GM04503 (cell line): ENCODE measurements at places on chromosomes 7 and 10.

DNA sequence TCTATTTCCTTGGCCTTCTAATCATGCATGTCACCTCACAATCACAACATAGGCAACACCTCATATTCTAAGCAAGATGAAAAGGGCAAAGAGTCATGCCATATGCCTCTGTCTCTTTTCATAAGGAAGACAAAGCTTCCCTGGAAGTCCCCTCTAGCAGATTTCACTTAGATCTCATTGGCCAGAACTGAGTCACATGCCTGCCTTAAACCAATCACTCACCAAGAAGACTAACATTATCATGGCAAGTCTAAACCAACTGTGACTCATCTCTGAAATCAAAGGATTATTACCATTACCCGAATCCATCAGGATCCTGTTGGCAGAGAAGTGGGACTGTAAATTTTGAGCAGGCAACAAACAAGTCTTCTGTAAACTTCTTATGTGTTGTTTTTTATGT, 27.8 kb downstream of the CAV1 start:
- DNase-seq: no peak

DNA sequence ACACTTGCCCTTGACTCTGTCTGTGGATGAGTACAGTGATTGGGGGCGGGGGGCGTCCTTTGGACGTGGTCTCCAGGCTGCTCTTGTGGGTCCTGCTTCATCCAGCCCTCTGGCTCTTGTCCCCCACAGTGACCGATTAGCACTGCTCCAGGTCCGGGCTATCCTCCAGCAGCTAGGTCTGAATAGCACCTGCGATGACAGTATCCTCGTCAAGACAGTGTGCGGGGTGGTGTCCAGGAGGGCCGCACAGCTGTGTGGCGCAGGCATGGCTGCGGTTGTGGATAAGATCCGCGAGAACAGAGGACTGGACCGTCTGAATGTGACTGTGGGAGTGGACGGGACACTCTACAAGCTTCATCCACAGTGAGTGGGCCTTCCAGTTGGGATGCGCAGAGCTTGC, 18.3 kb downstream of the TACR2 start:
- DNase-seq: no peak

- no peak for DNase-seq
Measured at GRCh38 chr7:23393636-23394035, 76.7 kb downstream of the IGF2BP3 start.

- DNase-seq: no peak
Measured at GRCh38 chr7:141701489-141702046, 398 bp downstream of the DENND11 start.

DNA sequence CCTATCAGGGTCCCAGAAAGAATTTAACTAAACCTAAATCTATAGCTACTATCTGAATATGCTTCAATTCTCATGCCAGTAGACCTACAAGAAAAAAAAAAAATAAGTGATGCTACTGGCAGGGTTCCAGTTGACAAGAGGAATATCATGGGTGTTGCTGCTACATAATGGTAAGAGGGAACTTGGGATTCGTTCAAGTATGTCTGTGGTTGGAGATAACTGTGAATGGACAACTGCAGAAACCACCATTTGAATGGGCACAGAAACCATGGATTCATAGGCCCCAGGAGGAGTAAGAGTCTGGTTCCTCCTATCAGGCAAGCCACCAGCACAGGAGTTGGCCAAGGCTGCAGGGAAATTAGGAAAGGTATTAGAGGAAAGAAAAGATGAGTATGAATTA, 287.6 kb upstream of the HGF start:
- no peak for DNase-seq

- DNase-seq: no peak
Measured at GRCh38 chr10:54702583-54703485, 98.2 kb downstream of the PCDH15 start.

- no peak for DNase-seq
Measured at GRCh38 chr10:111612273-111612672, 535.4 kb downstream of the ADRA2A start.

DNA sequence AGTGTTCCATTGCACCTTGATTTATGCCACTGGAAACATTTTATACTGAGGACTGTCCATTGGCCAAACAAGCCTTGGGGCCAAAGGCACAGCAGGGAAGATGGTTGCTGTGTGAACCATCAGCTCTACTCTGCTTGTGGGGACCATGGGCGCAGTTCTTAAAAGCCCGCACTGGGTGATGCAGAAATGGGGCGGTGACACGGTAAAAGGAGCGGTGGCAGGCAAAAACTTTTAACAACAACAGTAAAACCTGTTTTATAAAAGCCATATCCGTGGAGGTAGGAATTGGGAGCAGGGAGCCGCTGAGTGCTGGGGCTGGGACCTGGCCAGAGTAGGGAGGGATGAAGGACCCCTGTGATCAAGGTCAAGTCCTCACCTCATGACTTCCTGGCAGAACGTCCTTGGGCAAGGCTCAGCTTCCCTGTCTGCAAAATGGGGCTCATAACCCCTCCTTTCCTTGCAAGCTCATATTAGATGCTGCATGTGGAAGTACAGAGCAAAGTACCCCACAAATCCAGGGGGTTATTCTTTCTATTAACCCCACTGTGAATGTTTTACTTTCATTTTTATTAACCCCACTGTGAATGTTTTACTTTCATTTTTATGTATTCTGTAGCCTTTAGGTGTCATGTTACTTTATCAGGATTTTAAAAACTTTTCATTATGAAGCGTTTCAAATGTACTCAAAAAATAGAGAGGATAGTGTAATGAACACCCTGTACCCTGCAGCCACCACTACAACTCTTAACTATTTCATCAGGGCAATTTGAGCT, 78.3 kb downstream of the GRK5 start:
- no peak for DNase-seq

- DNase-seq: no peak
Measured at GRCh38 chr7:36003343-36003742, 149.7 kb upstream of the EEPD1 start.

DNA sequence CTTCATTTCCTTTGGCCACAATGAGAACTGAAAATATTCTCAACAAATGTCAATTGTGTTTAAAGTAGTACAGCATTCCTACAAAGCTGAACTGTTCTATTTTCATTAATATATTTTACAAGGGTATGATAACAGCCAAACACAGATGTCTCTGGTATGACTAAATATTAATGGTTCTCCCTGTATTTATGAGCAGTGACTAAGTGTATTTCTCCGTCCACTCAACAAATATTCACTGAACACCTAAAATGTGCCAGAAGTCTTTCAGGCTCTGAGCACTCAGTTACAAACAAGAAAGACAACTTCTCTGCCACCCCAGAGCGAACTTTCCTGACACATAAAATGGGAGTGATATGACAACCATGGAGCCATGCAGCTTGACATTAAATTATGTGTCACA, 135.6 kb downstream of the VPS41 start:
- no peak for DNase-seq

DNA sequence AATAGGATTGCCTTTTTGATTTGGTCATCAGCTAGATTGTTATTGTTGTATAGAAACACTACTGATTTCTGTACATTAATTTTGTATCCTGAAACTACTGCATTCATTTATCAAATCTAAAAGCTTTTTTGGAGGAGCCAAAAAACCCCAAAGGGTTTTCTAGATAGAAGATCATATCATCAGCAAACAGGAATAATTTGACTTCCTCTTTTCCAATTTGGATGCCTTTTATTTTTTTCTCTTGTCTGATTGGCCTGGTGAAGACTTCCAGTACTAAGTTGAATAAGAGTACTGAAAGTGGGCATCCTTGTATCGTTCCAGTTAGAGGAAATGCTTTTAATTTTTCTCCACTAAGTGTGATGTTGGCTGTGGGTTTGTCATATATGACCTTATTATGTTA, 10.6 kb upstream of the ENTPD7 start:
- no peak for DNase-seq

GRCh38 chr7:50349963-50350944, 45.7 kb downstream of the IKZF1 start:
- no peak for DNase-seq

DNA sequence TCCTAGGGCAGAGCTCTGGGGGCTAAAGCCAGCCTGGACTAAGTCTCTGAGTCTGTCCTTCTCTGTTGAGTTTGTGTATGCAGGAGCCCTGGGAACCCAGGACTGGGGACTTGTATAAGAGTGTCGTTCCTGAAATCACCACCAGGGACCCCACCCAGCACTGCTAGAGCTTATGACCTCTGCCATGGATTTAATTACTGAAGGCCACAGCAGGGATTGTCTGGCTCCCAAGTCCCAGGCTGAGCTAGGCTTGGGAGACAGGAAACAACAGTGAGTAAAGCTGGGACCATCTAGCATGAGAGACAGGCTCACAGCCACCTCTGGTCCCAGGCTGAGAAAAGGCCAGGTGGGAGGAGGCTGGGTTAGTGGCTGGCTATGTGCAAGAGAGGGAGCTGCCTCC, 1.4 kb upstream of the TSPAN15 start:
- DNase-seq: no peak

DNA sequence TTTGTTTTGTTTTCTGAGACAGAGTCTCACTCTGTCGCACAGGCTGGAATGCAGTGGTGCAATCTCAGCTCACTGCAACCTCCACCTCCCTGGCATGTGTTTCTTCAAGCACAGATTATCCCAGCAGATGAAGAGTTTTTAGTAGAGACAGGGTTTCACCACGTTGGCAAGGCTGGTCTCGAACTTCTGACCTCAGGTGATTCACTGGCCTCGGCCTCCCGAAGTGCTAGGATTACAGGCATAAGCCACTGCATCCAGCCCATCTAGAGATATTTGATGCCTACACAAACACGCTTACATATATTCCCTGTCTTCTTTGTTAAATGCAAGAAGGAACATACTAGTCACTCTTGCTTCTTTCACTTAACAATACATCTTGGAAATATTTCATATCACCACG, 5.9 kb upstream of the PTF1A start:
- no peak for DNase-seq

DNA sequence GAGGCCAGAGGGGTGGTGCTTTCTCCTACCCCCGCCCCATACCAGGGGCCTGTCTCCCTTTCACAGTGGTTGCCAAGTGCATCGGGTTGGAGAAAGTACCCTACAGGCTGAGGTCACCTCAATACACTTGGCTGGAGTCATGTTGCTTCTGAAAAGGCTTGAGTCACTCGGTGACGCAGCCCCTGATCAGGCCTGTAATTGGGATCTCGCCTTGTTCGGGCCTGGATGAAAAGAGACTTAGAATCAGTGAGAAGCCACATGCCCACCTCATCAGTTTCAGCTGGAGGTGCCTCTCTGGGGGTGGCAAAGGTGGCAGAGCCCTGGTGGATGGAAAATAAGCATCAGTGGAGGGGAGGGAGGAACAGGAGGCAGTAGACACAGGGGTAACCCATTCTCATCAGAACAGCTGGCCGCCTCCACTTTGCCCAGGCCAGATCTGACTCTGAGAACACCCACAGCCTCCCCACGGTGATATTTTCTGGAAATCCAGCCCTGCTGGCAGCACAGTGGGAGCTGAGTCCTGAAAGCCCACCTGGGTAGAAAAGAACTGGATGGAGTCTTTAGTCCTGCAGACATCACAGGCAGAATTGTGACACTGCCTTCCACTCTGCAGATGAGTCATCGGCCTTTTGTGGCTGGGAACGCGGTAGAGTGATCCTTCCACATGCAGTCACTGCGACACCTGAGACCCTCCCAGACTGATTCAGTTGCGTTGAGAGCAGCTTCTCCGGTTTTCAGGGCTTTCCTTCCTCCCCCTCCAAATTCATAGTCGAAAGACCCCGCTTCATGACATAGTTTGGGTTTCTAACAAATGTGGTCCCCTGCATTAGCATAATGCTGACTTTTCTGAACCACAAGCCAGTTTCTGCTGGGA, 108.0 kb downstream of the GRK5 start:
- DNase-seq: peak; percentile 65

- DNase-seq: no peak
Measured at GRCh38 chr10:116848032-116848943, 1.0 kb upstream of the ENO4 start.

- DNase-seq: no peak
Measured at GRCh38 chr10:78706256-78706655, 362.5 kb upstream of the ZMIZ1 start.

DNA sequence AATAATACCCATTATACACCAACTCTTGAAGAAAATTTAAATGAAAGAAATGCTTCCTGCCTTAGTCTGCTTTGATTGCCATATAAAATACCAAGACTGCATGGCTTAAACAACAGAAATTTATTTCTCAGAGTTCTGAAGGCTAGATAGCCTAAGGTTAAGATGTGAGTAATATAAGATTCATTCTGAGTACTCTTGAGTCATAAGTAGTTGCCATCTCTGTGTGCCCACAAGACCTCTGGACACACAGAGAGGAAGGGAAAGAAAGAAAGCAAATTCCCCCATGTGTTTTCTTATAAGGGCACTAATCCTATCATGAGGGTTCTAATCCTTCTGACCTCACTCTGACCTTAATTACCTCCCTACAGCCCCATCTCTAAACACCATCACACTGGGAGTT, 201.2 kb downstream of the PTN start:
- DNase-seq: no peak

DNA sequence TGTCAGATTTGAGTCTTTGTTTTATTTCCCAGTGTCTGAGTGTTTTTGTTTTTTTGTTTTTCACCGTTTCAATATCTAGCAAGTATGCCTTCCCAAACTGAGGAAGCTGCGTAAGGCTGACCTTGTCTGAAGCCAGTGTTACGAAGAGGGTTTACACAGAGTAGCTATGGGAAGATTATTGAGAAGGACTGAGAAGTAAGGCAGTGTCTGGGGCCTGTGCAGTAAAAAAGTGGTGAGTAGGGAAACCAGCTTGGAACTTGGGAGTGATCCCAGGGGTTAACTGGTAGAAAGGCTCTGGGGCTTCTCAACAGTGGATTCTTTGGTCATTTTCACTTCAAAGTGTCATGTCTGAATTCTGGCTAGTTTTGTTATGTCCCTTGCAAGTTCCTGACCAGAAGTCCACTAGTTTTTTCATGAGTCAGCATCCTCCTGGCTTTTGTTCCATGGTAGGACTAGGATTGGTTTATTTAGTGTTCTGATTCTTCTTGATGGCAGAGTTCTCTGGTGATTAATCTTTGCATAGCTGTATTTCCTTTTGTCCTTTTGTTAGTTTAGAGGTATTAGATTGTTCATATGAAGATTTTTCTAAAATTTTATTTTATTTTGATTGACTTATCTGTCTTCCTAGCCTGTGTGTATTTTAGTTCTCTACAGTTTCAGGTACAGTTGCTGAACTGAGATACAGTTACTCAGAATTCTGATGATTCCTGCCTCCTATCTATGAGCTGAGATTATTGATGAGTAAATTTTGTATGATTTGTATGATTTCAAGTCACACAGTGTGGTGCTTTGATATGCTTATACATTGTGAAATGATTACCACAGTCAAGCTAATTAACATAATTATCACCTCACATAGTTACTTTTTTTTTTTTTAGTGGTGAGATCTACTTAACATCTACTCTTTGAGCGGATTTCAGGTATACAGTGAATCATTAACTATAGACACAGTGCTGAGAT, 19.0 kb downstream of the GARS1 start:
- no peak for DNase-seq

GRCh38 chr7:38842746-38843145, 66.2 kb downstream of the VPS41 start:
- no peak for DNase-seq

GRCh38 chr10:102473445-102474331, 22.3 kb upstream of the C10orf95 start:
- DNase-seq: no peak

GRCh38 chr7:16774986-16775385, 21.4 kb downstream of the TSPAN13 start:
- DNase-seq: no peak
